Bronchial epithelial cell (primary cell): ENCODE measurements at places on chromosomes 11 and 22. TPM values are rescaled to one million over a fixed set of nuclear protein-coding genes. Genes with fewer than 3 reads are reported as not detected.

The PHOX2A gene
- total RNA-seq, result not detected in 2 replicates

The POU2AF1 gene
- not detected in 2 replicates for total RNA-seq

The KCNJ11 gene
- 0.77 and 0.79 TPM in 2 replicates for total RNA-seq

The KDM4E gene
- not detected in 2 replicates for total RNA-seq

The PATE4 gene
- not detected in 2 replicates for total RNA-seq

The SDHD gene
- 103 and 133 TPM in 2 replicates for total RNA-seq

The WNT11 gene
- 0.13 TPM in 1 of 2 replicates, not detected in the other for total RNA-seq

The HOATZ gene
- not detected in 2 replicates for total RNA-seq

The WT1 gene
- total RNA-seq, result not detected in 2 replicates

The MOGAT2 gene
- not detected in 2 replicates for total RNA-seq

The NNMT gene
- 0.38 and 11.6 TPM in 2 replicates for total RNA-seq

The APOA4 gene
- not detected in 2 replicates for total RNA-seq

The CDKN1C gene
- total RNA-seq, result 9.5 and 9.9 TPM in 2 replicates

The SCGB1D1 gene
- not detected in 2 replicates for total RNA-seq

The CASTOR1 gene
- 2.4 and 7.0 TPM in 2 replicates for total RNA-seq

The KDM2A gene
- 38.4 and 49.0 TPM in 2 replicates for total RNA-seq

The XKR3 gene
- not detected in 2 replicates for total RNA-seq

The MUC6 gene
- under 0.01 TPM in 1 of 2 replicates, not detected in the other for total RNA-seq

The DEPDC5 gene
- total RNA-seq, result 6.8 and 8.1 TPM in 2 replicates

The RAB30 gene
- 3.2 and 3.7 TPM in 2 replicates for total RNA-seq

The SCUBE2 gene
- total RNA-seq, result not detected in 2 replicates

The NPTXR gene
- total RNA-seq, result under 0.01 TPM in 2 replicates

The AIFM3 gene
- total RNA-seq, result 2.4 and 2.8 TPM in 2 replicates

The FERMT3 gene
- total RNA-seq, result 0.51 and 0.53 TPM in 2 replicates

The ANO1 gene
- total RNA-seq, result 1.3 and 1.4 TPM in 2 replicates

The MPST gene
- total RNA-seq, result 96.3 and 121 TPM in 2 replicates

The CARD16 gene
- 0.53 and 2.4 TPM in 2 replicates for total RNA-seq

The POTEH gene
- total RNA-seq, result not detected in 2 replicates

The VSTM5 gene
- total RNA-seq, result 0.51 and 0.79 TPM in 2 replicates

The TRIM51 gene
- not detected in 2 replicates for total RNA-seq

The TSSK2 gene
- not detected in 2 replicates for total RNA-seq

The FIBIN gene
- 14.2 and 33.4 TPM in 2 replicates for total RNA-seq

The UPB1 gene
- total RNA-seq, result not detected in 2 replicates

The FOSL1 gene
- 2.6 and 3.1 TPM in 2 replicates for total RNA-seq

The SLC22A12 gene
- total RNA-seq, result not detected in 2 replicates

The KRTAP5-10 gene
- total RNA-seq, result not detected in 2 replicates

The FGF19 gene
- total RNA-seq, result under 0.01 TPM in 1 of 2 replicates, not detected in the other

The MMP7 gene
- not detected in 2 replicates for total RNA-seq

The GAB4 gene
- total RNA-seq, result not detected in 2 replicates

The GAL gene
- total RNA-seq, result 0.53 and 0.77 TPM in 2 replicates
